ENCODE measurements at places on chromosomes 12 and 14.

DNA sequence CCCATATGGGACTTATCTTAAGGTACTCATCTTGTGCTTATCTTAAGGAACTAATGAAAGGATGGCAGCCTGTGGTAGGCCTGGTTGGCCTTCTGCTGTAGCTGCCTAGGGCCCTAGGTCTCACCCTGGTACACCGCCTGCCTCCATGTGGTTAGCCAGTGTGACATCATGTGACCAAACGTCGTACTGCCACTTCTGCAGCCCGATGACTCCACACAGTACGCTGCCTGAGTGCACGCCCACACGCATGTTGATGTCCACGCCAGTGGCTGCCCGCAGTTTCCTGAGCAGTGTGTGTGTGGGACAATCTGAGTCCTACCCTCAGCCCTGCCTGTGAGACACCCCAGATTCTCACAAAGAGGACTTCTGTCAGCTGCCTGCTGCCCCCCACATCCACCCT lies 5.1 kb downstream of the ADCY4 start:
- peak; percentile 53 for DNase-seq

DNA sequence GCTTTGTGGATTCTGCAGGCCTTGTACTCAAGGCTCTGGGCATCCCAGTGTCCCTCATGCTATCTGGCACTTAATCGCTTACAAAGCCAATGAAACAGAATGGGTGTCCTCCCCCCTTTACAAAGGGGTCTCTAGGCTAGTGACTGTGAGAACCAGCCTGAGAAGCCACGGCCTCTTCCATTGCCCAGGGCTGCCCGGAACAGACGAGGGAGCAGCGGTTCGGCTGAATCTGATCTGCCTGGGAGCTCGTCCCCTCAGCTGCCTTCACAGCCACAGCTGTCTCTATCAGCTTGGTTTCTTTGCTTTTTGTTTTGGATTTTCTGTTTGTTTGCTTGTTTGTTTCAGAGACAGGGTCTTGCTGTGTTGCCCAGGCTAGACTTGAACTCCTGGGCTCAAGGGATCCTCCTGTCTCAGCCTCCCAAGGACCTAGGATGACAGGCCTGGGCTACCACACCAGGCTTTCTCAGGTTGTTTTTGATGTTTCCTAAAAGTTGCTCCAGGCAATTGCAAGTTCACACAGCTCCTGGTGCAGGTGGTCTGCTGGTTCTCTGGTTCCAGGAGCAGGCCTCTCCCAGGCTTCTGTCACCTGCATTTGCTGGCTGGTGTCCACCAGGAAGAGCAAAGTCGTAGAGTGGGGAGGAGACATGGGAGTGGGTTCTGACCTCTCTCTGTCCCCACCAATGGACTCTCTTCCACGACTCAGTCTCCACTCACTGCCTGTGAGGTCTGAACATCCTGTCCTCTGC lies 10.9 kb upstream of the RIN3 start:
- DNase-seq: no peak

GRCh38 chr12:52892974-52893373 lies 11.9 kb downstream of the KRT8 start:
- DNase-seq: no peak

GRCh38 chr14:68041876-68042354 lies 222.3 kb downstream of the RAD51B start:
- no peak for DNase-seq

DNA sequence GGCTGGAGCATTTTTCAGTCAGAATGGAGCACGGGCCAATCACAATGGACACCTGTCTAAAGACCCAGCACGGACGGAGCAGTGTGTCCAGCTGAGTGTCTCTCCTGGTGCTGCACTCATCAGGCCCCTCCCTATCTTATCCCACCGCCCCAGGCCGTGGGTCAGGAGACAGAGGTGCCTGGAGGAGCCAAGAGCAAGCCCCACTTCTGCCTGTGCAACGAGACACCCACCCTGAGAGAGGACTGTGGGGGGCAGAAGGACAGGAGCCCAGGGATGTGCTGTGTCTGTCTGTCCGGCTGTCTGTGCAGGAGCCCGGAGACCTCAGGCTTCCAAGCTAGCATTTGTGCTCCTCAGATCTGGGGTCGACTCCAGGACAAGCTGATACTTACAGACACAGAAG lies 69.6 kb upstream of the SFSWAP start:
- DNase-seq: no peak

GRCh38 chr12:64627771-64628170 lies 17.5 kb downstream of the RASSF3 start:
- DNase-seq: no peak

DNA sequence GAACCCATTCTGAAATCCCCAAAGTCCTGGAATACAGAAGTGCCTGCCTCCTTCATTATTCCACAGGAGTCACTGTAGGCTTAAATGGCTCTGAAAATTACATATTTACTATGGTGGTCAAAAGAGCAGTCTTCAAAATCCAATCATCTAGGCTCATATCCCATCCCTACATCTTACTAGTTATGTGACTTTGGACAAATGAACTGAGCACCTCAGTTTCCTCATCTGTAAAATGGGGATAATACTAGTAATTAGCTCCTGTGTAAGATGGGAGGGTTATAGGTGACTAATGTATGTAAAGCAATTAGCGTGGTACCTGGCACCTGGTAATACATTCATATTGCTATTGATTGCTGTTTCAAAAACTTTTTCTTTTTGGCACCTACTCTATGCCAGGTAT lies 243.6 kb downstream of the CHST11 start:
- no peak for DNase-seq

DNA sequence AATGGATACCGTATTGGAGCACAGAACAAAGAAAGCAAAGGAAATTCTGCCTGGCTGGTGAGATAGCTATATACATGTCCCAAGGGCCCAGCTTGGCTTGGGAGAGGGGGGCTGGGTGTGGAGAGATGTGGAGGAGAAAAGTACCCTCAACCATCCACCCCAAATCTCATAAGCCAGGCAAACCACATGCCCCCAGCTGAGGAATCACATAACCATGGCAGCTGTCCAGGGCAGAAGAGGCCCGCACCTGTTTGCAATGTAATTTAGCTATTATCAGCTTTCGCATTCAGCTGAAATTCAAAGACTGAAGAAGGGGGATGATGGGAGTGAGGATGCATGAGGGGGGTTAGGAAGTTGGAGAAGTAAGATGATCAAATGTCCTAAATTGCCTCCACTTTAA lies 196.1 kb downstream of the TBX5 start:
- no peak for DNase-seq

GRCh38 chr14:79834868-79835267 lies 376.4 kb downstream of the DIO2 start:
- DNase-seq: no peak
